ENCODE measurements at places on chromosomes 11 and 22.

DNA sequence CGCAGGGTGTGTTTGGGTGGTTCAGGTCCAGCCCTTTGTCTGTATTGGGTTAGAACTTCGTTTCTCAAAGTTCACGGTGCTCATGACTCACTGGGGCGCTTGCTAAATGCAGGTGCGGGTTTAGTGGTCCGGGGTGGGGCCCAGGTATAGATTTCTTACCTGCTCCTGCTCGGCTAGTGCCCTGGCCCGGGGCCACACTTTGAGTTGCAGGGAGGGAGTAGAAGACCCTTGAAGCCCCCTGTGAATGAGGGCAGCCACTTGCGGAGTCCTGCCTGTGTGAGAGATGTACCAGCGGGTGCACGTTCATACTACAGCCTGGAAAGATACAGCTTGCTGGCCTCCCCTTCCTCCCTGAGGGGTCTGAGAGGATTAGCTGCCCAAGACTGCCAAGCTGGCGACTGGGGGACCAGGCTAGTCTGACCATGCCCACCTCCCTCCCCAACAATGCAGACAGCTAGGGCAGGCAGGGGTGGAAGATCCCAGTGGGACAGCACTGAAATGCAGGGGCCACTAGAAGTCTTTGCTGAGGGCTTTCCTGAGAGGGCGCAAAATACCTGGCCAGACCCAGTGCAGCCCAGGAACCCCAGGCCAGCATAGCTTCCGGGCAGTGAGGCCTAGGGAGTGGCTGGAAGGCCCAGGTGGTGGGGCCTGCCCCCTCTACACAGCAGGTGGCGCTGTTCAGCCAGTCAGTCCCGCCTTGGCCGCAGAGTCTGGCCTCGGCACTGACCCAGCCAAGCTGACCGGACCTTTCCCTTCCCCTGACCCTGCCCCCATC is 5.1 kb upstream of the MYRF start:
- no peak for DNase-seq

DNA sequence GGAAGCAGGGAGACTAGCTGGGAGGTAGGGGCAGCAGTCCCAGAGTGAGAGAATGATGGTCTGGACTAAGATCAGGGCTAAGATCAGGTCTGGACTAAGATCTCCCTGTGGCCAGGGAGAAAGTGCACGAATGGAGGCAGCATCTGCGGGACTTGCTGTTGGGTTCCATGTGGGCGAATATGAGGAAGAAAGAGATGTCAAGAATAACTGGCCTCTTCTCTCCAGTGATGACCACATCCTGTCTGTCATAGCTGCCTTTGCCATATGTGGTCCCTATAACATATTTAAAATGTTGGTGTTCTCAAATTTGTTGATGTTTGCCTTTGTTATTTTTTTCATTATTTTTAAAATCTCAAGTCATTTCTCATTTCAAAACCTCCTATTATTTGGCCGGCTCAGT is 27.4 kb upstream of the CXCR5 start:
- DNase-seq, result no peak

- no peak for DNase-seq
These were observed 495.6 kb downstream of the JRKL start for GRCh38 chr11:96885405-96885804.

DNA sequence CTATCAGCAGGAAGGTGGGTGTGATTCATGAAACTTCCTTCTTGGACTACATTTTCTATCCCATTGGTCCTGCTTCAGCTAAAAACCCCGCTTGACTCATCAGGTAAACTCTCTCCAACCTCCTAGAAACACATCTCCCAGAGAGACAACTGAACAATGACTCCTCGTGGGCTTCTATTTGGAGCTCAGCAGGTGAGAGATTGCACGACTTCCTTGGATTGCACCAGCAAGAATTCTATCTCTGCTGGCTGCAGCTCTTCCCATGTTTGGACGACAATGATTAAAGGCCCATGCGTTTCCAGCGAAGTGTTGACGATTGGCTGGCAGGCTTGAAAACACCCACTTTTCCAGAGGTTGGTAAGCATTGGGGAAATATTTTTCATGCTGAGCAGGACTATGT is 216.1 kb upstream of the NTM start:
- no peak for DNase-seq

- no peak for DNase-seq
These were observed 20.5 kb upstream of the AMOTL1 start for GRCh38 chr11:94747601-94748041.

DNA sequence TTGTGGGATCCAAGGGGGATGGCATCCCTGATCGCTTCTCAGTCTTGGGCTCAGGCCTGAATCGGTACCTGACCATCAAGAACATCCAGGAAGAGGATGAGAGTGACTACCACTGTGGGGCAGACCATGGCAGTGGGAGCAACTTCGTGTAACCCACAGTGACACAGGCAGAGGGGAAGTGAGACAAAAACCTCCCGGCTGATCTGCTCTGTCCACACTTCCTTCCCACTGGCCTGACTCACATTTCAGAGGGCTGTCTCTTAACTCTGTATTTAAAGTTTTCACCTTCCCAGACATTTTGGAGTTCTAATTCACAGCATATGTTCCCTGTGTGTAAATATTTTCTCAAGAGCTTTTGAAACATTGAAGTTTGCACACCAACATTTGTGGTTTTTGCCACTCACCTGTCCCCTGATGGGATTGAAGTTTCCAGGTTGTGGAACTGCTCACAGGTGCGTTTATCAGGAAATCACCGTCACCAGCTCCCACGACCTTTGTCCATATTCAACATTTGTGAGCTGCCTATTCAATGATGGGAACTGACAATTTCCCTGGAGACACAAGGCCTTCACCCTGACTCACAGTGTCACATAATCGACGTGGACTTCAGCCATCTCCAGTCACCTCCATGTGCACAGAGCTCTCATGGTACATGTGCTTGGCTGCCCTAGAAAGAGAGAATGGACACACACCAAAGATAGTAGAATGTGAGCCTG is 99.2 kb downstream of the VPREB1 start:
- DNase-seq, result peak; percentile 16

DNA sequence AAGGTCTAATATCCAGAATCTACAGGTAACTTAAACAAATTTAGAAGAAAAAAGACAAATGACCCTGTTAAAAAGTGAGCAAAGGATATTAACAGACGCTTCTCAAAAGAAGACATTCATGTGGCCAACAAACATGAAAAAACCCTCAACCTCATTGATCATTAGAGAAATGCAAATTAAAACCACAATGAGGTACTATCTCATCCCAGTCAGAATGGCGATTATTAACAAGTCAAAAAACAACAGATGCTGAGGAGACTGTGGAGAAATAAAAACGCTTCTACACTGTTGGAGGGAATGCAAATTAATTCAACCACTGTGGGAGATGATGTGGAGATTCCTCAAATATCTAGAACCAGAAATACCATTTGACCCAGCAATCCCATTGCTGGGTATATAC is 67.2 kb downstream of the SLC17A6 start:
- DNase-seq, result no peak

DNA sequence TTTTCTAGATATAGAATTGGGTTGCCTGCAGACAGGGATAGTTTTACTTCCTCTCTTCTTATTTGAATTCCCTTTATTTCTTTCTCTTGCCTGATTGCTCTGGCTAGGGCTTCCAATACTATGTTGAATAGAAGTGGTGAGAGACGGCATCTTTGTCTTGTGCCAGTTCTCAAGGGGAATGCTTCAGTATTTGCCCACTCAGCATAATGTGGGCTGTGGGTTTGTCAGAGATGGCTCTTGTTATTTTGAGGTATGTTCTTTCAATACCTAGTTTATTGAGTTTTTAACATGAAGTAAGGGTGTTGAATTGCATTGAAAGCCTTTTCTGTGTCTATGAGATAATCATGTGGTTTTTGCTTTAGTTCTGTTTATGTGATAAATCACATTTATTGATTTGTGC is 273.9 kb upstream of the CHORDC1 start:
- DNase-seq, result no peak

- no peak for DNase-seq
These were observed 24.6 kb upstream of the TMA7B start for GRCh38 chr22:39935612-39936011.

DNA sequence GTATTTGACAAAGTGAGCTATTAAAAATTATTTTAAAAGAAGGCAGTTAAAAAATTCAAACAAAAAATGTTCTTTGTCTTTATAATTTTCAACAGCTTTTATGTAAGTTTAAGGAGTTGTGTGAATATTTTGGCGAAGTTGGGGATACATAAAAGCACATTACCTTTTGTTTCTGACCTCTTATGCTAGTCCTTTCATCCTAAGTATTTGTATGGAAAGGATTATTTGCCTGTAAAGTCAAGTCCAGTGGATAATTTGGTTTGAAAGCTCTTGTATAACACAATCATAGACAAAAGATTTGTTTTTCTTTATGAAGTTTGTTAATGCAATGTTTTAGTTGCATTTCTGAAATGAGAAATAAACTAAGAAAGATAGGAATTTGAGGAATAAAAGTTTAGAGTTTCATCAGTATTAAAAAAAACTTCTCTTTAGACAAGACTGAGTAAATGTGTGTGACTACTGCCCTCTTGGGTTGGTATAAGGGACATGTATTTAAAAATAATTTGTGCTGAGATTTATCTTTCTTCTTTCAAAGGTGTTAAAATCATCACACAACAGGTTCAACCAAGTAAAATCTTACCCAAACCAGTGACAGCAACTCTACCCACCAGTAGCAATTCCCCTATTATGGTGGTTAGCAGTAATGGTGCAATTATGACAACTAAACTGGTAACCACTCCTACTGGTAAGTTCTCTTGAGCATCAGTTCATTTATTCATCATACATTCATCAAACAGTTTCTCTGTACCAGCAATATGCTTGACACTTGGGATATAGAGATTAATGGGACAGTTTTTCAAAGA is 68.2 kb downstream of the EMSY start:
- DNase-seq, result peak; percentile 27

- no peak for DNase-seq
These were observed 939 bp downstream of the ALX4 start for GRCh38 chr11:44308923-44309477.

All from CD4-positive, alpha-beta T cell (primary cell).